ENCODE measurements at places on chromosomes 4 and X.

DNA sequence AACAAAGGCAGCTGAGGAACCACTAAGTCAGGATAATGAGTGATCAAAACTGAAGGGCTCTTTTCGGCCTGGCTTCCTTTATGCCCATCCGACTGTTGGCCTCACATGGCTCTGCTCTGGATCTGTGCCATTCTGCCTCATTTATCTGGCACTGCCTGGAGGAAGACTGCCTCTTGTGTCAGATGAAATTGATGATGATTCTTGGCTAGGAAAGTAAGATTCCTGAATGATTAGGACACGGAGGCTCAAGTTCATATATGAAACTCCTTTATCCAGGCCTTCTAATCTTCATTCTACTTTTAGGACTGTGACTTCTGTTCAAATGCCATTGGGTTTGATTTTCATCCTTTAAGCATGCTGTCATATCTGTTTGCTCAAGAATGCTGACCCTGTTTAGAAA, 475.4 kb upstream of the RPS6KA3 start:
- DNase-seq = no peak

DNA sequence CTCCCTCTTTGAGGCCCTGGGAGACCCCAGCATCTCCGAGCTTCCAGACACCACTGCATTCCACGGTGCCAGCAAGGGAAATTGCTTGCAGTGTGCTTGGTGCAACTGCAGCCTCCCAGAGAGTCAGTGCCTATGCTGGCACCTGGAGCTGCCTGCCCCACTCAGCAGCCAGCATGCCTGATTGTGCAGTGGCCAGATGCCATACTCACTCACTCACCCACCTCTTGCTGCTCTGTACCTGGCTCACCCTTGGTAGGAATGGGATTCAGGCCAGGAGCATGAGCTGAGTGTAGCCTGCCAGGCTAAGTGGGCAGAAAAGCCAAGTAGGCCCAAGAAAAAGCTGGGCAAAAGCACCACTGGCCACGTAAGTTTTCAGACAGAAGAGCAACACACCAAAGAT, 651.4 kb downstream of the GABRG1 start:
- DNase-seq = no peak

DNA sequence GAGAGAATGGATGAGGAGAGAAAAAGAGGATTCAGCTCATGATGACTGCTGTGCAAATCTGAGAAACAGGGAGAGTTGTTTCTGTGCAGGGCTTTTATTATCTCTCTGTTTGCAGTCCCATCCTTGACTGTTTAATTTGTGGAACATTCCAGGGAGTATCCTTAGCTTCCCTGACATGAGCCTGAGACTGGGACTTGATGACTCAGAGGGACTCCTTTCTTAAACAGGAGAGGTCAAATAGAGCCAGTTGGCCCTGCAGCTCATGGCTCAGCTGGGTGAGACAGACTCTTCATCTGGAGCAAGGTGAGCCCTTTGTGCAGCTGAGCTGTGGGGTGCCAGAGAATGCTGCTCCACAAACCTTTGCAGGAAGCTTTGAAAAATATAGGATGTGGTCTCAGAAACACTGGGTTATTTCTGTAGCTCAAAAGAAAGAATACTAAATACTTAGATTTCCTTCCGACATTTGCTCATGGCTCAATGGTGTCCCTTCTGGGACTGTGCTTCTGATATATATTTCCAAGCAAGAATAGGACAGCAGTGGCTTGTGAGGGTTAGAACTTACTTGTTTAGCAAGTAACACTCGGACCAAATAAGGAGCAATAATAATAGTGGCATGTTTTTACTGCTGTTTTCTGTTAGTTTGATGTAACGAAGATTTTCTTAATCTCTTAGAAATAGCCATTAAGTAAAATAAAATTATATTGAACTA, 14.5 kb downstream of the ARHGAP24 start:
- no peak for DNase-seq

- DNase-seq = no peak
Observed at GRCh38 chrX:44152852-44153251, 179.7 kb upstream of the NDP start.

- no peak for DNase-seq
Observed at GRCh38 chr4:124450851-124451250, 261.7 kb downstream of the ANKRD50 start.

DNA sequence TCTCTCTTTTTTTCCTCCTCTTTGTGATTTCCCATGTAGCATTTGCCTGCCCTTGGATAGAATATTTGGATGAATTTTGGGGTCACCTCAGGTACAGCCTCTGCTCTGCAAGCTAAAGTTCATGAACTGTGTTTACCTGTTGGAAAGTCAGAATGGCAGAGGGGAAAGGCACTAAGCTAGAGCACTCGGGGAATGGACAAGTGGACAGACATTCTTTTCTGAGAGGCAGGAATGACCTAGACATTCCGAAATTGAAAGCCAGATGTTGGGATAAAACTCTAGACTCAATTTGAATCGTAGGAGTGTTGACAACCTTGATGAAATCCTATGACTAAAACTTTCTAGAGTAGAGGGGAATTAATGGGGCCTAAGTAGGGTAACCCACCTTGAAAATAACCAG, 56.1 kb downstream of the LUZP4 start:
- DNase-seq = no peak

DNA sequence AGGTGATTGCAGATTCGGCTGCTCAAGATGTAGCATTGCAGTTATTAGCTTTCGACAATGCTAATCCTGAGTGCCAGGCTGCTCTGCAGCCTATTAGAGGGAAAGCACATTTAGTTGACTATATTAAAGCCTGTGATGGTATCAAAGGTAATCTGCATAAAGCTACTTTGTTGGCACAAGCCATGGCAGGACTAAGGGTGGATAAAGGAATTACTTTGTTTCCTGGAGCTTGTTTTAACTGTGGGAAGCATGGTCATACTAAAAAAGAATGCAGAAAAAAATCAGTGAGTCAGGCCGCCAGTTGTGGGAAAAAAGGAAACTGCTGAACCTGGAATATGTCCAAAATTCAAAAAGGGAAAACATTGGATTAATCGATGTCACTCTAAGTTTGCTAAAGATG, 154.9 kb upstream of the TECRL start:
- no peak for DNase-seq

- no peak for DNase-seq
Observed at GRCh38 chr4:87947381-87948160, 27.9 kb upstream of the SPP1 start.

DNA sequence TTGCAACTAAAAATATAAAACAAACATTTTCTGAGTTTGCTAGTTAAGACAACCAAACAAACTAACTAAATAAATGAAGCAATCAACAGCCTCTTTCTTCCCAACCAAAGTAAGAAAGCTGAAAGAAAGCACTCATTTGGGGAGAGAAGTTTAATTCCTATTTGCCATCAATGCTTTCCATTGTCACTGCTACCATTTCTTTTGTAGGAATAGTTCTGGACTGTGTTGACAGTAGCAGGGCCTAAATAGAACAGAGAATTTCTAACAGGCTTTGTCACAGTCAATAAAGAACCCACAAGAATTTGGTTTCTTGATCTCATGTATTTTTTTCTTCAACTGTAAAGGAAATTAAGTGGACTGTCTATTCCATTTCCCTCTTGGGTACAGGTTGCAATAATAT, 1886.4 kb upstream of the TENM3 start:
- DNase-seq = no peak

GRCh38 chr4:112173593-112174558, 28.6 kb downstream of the FAM241A start:
- no peak for DNase-seq

DNA sequence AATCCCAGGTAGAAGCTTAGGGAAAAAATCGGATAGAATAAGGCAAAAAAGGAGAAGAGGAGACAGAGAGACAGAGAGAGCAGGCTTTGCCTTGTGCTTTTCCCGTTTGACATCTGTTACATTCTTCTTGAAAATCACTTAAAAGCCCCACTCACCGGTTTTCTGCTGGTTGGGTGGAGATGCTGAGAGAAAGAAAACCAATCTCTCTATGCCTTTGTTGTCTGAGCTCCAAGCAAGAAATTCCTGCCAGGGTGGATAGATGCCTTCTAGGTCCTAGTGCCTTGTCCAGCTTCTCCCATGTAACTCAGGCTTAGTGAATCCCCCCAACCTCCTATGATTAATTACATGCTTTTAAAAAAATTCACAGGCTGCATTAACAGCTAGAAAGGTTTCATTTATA, at the start of gene DCX:
DCX (minus strand) TSS at position 210 of the 400 bp plus-strand sequence. CDS start 1,794 bp downstream, outside the sequence.
- no peak for DNase-seq

DNA sequence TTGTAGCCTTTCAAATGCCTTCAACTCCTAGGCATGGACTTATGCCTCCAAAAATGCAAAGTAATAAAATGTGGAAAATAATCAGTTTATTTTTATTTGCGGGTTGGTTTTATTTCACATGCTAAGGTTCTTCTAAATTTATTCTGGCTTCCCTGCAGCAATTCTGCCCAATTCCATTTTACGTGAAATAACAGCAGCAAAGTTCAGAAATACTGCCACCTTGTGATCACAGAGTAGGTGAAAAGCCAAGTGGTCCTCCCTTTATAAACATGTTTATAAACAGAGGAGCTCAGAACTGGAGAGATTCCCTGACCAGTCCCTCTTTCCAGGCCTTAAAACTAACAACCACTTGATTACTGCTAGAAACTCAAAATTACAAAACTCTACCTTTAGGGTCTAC, 14.7 kb upstream of the DCHS2 start:
- DNase-seq = no peak

- DNase-seq = no peak
Observed at GRCh38 chr4:180281724-180282123, 1961.5 kb upstream of the TENM3 start.

- DNase-seq = no peak
Observed at GRCh38 chrX:39642071-39642470, 455.7 kb downstream of the BCOR start.

GRCh38 chr4:78776079-78776728, at the start of gene BMP2K:
Gene BMP2K (plus strand): TSS chr4:78776350. CDS start chr4:78776544, 194 bp downstream.
- DNase-seq = peak; percentile 69

DNA sequence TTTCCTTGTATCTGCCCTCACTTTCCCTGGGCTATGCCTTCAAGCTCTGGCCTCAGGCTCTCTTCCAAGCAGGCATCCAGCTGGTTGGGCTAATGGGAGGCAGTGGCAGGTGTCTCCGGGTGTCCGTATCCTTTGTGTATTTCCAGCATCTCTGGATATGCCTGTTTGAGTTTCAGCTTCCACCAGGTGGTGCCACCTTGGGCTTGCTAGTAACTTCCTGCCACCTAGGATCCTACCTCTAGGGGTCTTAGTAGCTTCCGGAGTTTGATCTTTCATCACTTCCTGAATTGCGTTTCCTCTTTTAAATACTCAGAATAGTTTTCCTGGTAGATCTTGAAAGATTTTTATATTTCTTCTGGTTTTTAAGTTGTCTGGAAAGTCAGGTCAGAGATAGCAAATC, 23.2 kb upstream of the ANOS1 start:
- DNase-seq = no peak

DNA sequence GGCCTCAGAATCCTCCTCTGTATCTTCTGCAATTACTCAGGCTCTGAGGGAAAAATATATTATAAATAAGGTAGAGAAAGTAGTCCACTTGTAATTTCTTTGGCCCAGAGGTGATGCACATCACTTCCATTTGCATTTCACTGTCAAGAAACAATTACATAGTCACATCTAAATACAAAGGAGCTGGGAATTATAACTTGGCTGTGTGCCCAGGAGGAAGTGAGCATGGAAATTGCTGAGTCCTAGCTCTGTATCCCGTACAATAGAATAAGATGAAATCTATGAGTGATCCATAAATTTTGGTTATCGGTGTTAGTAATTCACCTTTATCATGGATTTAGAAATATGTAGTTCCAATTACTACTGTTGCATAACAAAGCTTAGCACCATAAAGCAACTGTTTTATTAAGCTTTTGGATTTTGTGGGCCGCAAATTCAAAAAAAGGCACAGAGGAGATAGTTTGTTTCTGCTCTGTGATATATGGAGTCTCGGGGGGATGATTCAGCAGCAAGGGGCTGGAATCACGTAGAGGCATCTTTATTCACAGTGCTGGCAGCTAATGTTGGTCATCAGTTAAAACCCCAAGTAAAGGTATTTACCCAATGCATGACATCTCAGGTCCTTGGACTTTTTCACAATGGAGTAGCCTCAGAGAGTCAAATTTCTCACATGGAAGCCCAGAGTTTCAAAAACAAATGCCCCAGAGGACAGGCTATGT, 241.4 kb upstream of the GALNT7 start:
- no peak for DNase-seq

- no peak for DNase-seq
Observed at GRCh38 chrX:151596282-151596681, 32.8 kb downstream of the PASD1 start.

DNA sequence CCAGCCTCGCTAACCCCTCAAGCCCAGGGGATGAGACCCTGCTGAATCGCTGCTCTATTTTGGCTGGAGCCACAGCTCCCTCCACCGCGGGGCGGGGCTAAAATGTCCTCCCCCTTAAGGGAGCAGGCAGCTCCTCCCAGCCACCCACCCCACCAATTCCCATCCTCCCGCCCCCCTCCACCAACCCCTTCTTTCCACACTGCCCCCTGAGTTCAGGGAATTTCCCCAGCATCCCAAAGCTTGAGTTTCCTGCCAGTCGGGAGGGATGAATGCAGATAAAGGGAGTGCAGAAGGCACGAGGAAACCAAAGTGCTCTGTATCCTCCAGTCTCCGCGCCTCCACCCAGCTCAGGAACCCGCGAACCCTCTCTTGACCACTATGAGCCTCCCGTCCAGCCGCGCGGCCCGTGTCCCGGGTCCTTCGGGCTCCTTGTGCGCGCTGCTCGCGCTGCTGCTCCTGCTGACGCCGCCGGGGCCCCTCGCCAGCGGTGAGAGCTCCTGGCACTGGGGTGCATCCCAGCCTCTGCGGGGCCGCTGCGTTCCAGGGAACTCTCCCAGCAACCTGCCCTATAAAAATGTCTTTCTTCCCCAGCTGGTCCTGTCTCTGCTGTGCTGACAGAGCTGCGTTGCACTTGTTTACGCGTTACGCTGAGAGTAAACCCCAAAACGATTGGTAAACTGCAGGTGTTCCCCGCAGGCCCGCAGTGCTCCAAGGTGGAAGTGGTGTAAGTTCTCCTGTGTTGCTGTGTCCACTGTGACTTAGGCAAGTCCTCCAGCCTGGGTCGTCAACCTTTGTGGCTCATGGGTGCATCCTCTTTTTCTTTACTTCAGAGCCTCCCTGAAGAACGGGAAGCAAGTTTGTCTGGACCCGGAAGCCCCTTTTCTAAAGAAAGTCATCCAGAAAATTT, at the start of gene CXCL6:
CXCL6 (plus strand) TSS at position 306 of the 907 bp plus-strand sequence; CDS start at position 379, 73 bp downstream.
- DNase-seq = no peak

DNA sequence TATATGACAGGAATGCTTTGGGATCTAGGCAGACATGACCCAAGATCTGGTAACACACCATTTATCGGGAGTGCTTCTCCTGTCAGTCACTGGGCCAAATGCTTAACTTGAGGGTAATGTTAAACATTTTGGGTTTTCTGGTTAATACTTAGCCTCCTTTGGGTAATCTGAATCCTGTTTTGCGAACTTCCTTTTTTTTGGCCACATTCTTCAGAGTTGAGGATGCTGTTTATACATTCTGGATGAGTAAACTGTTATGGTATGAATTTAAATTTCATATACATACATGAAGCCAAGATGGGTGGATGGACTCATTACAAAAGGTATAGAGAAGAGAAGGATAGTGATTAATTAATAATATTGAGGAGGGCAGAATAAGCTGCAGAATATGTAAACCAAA, 36.1 kb downstream of the MID1IP1 start:
- no peak for DNase-seq

- no peak for DNase-seq
Observed at GRCh38 chrX:45172890-45173289, 27.8 kb downstream of the DIPK2B start.

GRCh38 chr4:10781805-10782204, 97.2 kb upstream of the CLNK start:
- DNase-seq = no peak

GRCh38 chr4:136302566-136302965, 1229.7 kb downstream of the PCDH18 start:
- no peak for DNase-seq

Data from activated gamma-delta T cell treated with Interleukin-2 at 50 U/mL for 16 hours (primary cell).